ENCODE measurements at places on chromosomes 16 and 17. TPM values are rescaled to one million over a fixed set of nuclear protein-coding genes. Genes with fewer than 3 reads are reported as not detected.

DNA sequence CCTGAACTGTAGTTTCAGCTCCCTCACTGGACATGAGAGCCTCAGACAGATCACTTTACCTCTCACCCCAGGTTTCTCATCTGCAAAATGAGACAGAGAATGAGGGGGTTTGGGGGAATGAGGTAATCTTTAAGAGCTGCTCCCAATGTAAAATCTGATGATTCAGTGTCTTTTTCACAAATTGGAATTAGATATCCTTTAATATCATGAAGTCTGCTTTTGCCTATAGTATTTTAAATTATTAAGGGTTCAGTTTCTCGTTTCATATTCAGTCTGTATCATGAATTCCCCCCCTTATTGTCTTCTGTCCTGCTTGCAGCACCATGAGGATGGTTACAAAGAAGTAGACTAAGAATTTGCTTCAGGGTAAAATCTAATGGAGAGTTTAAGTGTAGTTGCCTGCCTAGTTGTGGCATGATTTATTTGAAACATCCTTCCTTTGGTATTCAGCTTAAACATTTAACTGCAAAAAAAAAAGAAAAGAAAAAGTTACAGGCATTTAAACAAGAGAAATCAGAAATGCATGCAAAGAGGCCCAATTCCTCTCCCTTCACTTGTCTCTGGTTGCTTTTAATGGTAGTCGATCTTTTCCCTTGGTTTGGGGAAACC, 77.3 kb downstream of the WNT3 start:
- H3K27me3 ChIP-seq = no peaks in the 10 kb centered on the region
- DNase-seq = no peak
- peaks cover 9% of the 10 kb centered on the region for H3K36me3 ChIP-seq
- no peak overlapping the region for H3K4me3 ChIP-seq
- no peak overlapping the region for H3K27ac ChIP-seq

GRCh38 chr17:28689011-28689410, 22.7 kb downstream of the PROCA1 start:
- no peak overlapping the region for H3K27ac ChIP-seq
- DNase-seq = no peak
- H3K4me3 ChIP-seq = no peak overlapping the region
- H3K27me3 ChIP-seq = no peaks in the 10 kb centered on the region

DNA sequence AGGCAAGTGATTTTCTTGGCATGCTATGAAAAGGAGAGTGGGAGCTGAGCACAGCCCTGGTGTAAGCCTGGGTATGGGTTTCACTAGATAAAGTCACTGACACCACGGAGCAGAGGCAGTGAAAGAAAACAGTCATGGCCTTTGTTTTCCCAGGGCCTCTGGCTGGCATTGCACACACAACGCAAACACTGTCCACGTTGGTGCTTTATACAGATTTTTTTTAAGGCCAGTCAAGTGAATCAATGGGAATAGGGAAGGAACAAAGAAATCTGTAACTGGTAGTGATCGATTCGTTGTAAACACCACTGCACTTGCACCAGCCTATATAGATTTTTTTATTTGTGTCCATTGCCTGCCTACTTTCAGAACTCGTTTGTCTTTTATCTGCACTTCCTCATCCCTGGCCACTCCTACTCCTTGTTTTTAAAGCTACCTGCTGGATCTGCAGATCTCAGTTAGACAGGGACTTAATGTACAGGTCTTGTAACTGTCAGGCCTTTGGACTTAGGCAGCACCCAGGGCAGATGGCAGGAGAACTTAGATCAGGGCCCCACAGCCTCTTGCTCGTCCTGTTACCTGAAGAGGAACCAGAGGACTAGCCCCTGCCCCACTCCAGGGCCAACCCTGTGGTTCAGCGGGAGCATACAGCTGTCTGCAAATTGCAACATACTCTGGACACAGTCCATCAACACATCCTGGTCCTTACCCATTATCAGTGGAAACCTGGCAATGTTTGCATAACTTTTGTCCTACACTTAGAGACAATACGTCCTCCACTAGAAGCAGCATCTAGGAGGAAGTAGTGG, 10.6 kb upstream of the TMIGD1 start:
- no peak for DNase-seq
- H3K4me1 ChIP-seq = peaks cover 19% of the 10 kb centered on the region
- no peak overlapping the region for H3K27ac ChIP-seq
- no peak overlapping the region for H3K4me3 ChIP-seq
- H3K36me3 ChIP-seq = no peaks in the 10 kb centered on the region
- peaks cover 7% of the 10 kb centered on the region for H3K27me3 ChIP-seq

The WNT9B gene
- not detected for total RNA-seq

The LGALS9B gene
- not detected for total RNA-seq

The SEPTIN12 gene
- not detected for total RNA-seq

The G6PC1 gene
- total RNA-seq = not detected

The CHST5 gene
- total RNA-seq = not detected

The TCAP gene
- 1.4 TPM for total RNA-seq

The SOX9 gene
- total RNA-seq = not detected

The RCVRN gene
- total RNA-seq = not detected
